ENCODE measurements at places on chromosomes 11 and 22.
A peak's percentile ranks its signal among the peaks of the same experiment; 100 is the strongest.

GRCh38 chr22:32801537-32802236 lies at the start of gene TIMP3:
TIMP3 (plus strand) TSS chr22:32801705; CDS start chr22:32802002, 297 bp downstream.
- DNase-seq = no peak

- DNase-seq = no peak
Observed at GRCh38 chr11:21110415-21110814, 441.0 kb downstream of the NELL1 start.

DNA sequence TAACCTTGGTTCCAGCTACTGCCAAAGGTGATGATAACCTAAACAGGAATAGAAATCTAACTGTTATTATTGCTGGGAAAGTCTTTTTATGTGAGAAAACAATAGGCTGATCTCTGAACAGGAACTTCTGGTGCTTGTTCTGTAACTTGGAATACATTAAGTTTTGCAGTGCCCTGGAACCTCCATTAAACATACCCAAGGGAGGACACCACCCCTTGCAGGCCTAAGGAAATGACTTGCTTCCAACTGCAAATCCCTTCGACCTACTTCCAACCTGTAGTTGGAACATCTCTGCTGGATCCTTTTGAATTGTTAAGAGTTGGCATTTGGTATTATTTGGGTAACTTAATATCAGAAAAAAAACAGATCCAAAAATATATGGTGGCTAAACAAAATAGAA lies 188.4 kb upstream of the API5 start:
- no peak for DNase-seq

GRCh38 chr11:109750964-109751363 lies 329.0 kb downstream of the C11orf87 start:
- no peak for DNase-seq

GRCh38 chr22:49351761-49352227 lies 475.9 kb downstream of the BRD1 start:
- no peak for DNase-seq

DNA sequence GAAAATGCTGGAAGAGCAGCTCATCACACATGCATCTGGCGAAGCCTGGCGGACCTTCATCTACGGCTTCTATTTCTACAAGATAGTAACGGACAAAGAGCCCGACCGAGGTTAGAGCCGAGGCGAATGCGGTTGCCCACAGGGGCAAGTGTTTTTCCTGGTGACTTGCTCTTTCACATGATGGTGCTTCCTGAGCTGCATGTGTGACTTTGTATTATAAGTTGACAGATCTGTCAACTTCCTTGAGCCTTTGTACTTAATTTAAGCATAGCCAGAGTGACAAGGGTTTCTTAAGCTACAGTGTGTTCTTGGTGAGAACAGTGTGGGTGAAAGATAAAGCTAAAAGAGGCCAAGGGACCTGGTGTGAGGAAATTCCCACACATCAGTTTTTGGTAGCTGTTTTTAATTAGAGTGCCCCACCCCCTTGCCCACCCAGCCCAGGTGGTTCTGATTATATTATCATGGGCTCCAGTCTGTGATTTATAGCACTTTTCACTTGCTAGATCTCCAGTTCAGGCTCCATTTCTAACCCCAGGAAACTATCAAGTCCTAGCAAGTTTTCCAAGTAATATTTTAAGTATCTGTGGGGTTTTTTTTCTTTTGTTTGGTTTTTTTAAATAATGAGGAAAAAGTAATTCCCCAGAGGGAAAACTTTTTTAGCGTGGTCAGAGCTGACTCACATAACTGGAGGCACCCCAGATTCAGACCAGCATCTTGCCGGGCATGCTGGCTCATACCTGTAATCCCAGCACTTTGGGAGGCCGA lies 68.0 kb upstream of the YWHAH start:
- DNase-seq = no peak

GRCh38 chr11:62046568-62047100 lies 77.2 kb upstream of the INCENP start:
- no peak for DNase-seq

- no peak for DNase-seq
Observed at GRCh38 chr11:36404831-36405230, 105.2 kb downstream of the TRAF6 start.

GRCh38 chr11:39294648-39295047 lies 2164.8 kb downstream of the LRRC4C start:
- no peak for DNase-seq

- DNase-seq = no peak
Observed at GRCh38 chr11:27239305-27239942, 123.6 kb downstream of the CCDC34 start.

DNA sequence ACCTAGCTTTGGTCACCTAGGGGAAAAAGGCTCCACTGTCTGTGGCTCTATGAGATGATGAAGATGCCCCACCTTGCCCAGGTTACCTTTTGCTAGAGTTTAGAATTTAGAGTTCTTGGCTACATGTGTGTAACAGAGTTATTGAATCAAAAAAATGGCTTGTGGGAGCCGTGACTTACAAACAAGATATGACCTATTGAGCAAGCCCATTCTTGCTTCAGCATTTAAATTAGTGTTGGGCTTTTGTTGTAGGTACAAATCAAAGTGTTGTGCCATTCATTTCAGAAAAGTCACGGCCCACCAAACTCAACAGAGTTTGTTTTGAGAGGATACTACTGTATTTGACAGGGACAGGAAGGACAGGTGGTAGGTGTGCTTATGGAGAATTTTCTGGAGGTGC lies 768.8 kb downstream of the NTM start:
- DNase-seq = no peak

GRCh38 chr11:62430425-62430824 lies 11.6 kb downstream of the SCGB1A1 start:
- no peak for DNase-seq

GRCh38 chr11:87437133-87437843 lies 399.6 kb downstream of the TMEM135 start:
- no peak for DNase-seq

GRCh38 chr11:78139422-78140391 lies at the start of gene ALG8:
ALG8 (minus strand) TSS chr11:78139626; CDS start chr11:78139588, 38 bp downstream.
- DNase-seq = peak; percentile 95

- no peak for DNase-seq
Observed at GRCh38 chr11:132898021-132898420, 634.3 kb downstream of the OPCML start.
